Peyer's patch (tissue), 4 donors: ENCODE measurements at places on chromosomes 4 and X.

GRCh38 chrX:138849521-138849920, 138.0 kb upstream of the FGF13 start:
- no peaks in the 10 kb centered on the region for H3K36me3 ChIP-seq
- DNase-seq: no peak
- no peaks in the 10 kb centered on the region for H3K27me3 ChIP-seq
- H3K27ac ChIP-seq: no peak overlapping the region
- no peak overlapping the region for H3K4me3 ChIP-seq

- no peak for DNase-seq
- H3K36me3 ChIP-seq: peaks cover 4% of the 10 kb centered on the region
- H3K27me3 ChIP-seq: no peaks in the 10 kb centered on the region
These were observed 688 bp downstream of the UFSP2 start for GRCh38 chr4:185424905-185425646.

GRCh38 chr4:108383157-108383556, 214.4 kb upstream of the LEF1 start:
- DNase-seq: no peak
- H3K27me3 ChIP-seq: no peaks in the 10 kb centered on the region
- no peak overlapping the region for H3K27ac ChIP-seq
- H3K4me1 ChIP-seq: no peaks in the 10 kb centered on the region
- H3K4me3 ChIP-seq: no peak overlapping the region

- peak overlapping the region; percentile 83 for H3K27ac ChIP-seq
- no peaks in the 10 kb centered on the region for H3K36me3 ChIP-seq
- H3K4me1 ChIP-seq: no peaks in the 10 kb centered on the region
- no peak overlapping the region for H3K4me3 ChIP-seq
- DNase-seq: peak; percentile 85
- no peaks in the 10 kb centered on the region for H3K27me3 ChIP-seq
These were observed 119.2 kb upstream of the EDNRA start for GRCh38 chr4:147361726-147362125.

DNA sequence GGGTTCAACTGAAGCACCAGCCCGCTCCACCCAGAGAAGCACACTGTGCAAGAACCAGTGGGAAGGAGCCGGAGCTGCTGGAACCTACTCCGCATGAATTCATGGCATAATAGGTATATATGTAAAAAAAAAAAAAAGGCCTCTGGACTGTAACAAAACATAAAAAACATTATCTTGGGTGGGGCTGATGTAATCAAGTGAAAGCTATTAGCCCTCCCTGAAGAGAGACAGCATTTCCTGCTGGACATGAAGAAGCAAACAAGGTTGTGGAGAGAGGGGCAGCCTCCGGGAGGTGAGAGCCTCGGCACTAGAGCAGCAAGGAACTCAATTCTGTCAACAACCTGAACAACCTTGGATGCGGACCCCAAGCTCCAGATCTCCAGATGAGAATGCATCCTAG, 50.7 kb downstream of the PLAC1 start:
- no peak overlapping the region for H3K4me3 ChIP-seq
- H3K27ac ChIP-seq: no peak overlapping the region
- H3K4me1 ChIP-seq: no peaks in the 10 kb centered on the region

DNA sequence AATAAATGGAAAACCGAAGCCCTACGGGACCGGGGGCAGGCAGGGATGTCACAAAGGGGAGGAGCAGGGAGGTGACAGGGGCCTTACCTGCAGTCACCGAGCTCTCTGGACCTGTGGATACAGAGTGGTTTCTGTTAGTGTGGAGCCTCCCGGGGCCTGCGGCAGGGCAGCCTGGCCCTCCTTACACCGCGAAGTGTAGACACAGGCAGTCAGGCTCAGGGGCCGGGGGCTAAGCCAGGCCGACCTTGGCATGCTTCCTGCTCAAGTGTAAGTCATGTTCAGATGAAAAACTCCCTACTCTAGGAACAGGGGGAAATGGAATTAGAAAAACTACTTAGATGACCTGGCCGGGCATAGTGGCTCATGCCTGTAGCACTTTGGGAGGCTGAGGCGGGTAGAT, 4.3 kb downstream of the FAM3A start:
- H3K4me1 ChIP-seq: no peaks in the 10 kb centered on the region
- no peaks in the 10 kb centered on the region for H3K27me3 ChIP-seq
- no peaks in the 10 kb centered on the region for H3K36me3 ChIP-seq
- H3K27ac ChIP-seq: no peak overlapping the region

DNA sequence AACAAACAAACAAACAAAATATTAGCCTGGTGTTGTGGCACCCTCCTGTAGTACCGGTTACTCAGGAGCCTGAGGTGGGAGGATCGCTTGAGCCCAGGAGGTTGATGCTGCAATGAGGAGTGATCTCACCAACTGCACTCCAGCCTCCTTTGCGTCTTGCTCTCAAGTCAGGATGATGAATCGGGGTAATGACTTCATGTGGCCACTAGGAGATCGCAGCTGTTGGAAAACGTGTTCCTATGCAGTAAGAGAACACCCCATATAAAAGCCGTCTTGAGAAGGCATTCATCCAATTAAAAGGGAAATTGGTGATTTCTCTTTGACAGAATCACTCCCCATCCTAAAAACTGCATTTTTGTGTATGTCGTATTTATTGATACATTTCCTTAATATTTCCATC, 6.9 kb downstream of the CCNB3 start:
- H3K4me1 ChIP-seq: no peaks in the 10 kb centered on the region
- H3K4me3 ChIP-seq: no peak overlapping the region
- H3K27ac ChIP-seq: no peak overlapping the region

- H3K36me3 ChIP-seq: no peaks in the 10 kb centered on the region
- peak overlapping the region; percentile 65 for H3K27ac ChIP-seq
- H3K4me1 ChIP-seq: no peaks in the 10 kb centered on the region
- H3K27me3 ChIP-seq: no peaks in the 10 kb centered on the region
- peak; percentile 86 for DNase-seq
These were observed 1.1 kb upstream of the TLR3 start for GRCh38 chr4:186067757-186068385.
